ENCODE measurements at places on chromosomes 5 and 9. TPM values are rescaled to one million over a fixed set of nuclear protein-coding genes. Genes with fewer than 3 reads are reported as not detected.

- peaks cover 7% of the 10 kb centered on the region for H3K36me3 ChIP-seq
- H3K27ac ChIP-seq, result no peak overlapping the region
- no peak for DNase-seq
- H3K4me1 ChIP-seq, result peaks cover 8% of the 10 kb centered on the region
- no peaks in the 10 kb centered on the region for H3K27me3 ChIP-seq
- H3K4me3 ChIP-seq, result no peak overlapping the region
Observed at GRCh38 chr5:142814122-142814521, 43.9 kb downstream of the ARHGAP26 start.

DNA sequence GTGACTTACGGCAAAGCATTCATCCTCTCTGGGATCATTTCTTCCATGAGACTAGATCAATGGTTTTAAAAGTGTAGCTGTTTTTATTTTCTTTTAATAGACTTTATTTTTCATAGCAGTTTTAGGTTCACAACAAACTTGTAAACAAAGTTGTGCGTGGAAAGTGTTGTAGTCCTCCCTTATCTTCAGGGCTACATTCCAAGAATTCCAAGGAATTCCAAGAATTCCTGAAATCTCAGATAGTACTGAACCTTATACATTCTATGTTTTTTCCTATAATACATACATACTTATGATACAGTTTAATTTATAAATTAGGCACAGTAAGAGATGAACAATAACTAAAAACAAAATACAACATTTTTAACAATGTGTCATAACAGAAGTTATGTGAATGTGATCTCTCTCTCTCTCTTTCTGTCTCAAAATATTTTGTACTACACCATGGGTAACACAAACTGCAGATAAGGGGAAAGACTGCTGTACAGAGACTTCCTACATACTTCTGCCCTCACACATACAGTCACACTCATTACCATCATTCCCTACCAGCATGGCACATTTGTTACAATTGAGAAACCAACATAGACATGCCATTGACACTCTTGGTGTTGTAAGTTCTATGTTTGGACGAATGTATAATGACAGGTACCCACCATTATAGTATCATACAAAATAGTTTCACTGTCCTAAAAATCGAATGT is 1933.2 kb upstream of the WWC1 start:
- no peaks in the 10 kb centered on the region for H3K27me3 ChIP-seq
- H3K4me3 ChIP-seq, result no peak overlapping the region
- no peaks in the 10 kb centered on the region for H3K4me1 ChIP-seq
- DNase-seq, result no peak
- H3K36me3 ChIP-seq, result no peaks in the 10 kb centered on the region

DNA sequence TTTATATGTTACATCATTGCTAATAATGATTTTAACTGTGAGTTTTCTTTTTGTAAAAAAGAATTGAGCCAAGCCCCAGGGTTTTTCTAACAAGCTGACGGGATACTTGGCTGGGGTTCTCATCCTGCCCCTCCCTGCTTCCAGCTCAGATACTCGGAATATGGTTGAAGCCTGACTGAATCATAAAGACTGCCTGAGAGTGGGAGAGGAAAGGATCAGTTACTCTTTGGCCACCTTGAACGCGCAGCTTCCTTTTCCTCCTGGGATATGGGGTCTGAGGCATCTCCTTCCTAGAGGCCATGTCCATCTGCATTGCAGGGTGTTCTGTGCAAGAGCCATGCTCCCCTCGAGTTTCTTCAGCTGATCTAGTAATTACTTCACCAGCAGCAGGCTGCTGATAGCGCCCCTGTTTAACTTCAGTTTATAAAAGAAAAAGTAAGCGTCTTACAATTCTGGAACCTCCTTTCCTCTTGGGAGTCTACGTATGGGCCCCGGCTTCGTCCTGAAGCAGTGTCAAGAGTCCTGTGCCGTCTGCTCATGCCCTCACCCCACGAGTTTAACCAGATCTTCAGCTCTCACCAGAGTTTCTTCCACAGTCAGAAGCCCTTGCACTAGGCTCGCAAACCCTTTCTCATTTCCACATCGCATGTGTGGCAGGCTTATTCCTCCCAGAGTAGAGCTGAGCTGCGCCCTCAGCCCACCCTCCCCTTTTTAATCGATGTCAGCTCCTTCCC is 130.0 kb downstream of the MVB12B start:
- H3K4me1 ChIP-seq, result peaks cover 17% of the 10 kb centered on the region
- peaks cover 6% of the 10 kb centered on the region for H3K36me3 ChIP-seq
- H3K27me3 ChIP-seq, result no peaks in the 10 kb centered on the region
- H3K4me3 ChIP-seq, result no peak overlapping the region

CACFD1 gene
- total RNA-seq, result 2.3 TPM

MSX2 gene
- not detected for total RNA-seq

Data from activated naive CD8-positive, alpha-beta T cell treated with anti-CD3 and anti-CD28 coated beads, Interleukin-2, amount 10 ng/mL, durations not matched to agents 7 days and 5 days (primary cell).